Activated gamma-delta T cell (primary cell): ENCODE measurements at places on chromosomes 12 and 14.
A peak's percentile ranks its signal among the peaks of the same experiment; 100 is the strongest.

DNA sequence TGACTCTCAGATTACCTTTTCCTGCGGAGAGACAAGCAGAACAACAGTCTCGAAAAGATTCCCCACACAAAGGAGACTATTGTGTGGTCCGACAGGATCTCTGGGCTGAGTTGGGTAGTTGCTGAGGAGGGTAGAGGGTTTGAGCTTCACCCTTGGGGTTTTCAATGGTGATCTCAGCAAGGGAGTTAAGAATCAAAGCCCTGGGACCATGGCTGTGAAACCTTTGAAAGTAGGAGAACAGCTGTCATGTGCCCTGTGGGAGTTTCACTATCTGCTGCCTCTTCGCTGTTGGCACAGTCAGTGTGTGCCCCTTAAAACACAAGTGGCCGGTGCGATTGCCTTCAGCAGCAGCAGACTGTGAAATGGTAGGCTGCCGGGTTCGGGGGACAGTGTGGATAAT, 14.2 kb upstream of the PLEK2 start:
- no peak for DNase-seq

GRCh38 chr12:9464408-9464807, 143.3 kb downstream of the KLRB1 start:
- DNase-seq = no peak

- no peak for DNase-seq
These were observed 211.6 kb upstream of the SFSWAP start for GRCh38 chr12:131499160-131499863.

DNA sequence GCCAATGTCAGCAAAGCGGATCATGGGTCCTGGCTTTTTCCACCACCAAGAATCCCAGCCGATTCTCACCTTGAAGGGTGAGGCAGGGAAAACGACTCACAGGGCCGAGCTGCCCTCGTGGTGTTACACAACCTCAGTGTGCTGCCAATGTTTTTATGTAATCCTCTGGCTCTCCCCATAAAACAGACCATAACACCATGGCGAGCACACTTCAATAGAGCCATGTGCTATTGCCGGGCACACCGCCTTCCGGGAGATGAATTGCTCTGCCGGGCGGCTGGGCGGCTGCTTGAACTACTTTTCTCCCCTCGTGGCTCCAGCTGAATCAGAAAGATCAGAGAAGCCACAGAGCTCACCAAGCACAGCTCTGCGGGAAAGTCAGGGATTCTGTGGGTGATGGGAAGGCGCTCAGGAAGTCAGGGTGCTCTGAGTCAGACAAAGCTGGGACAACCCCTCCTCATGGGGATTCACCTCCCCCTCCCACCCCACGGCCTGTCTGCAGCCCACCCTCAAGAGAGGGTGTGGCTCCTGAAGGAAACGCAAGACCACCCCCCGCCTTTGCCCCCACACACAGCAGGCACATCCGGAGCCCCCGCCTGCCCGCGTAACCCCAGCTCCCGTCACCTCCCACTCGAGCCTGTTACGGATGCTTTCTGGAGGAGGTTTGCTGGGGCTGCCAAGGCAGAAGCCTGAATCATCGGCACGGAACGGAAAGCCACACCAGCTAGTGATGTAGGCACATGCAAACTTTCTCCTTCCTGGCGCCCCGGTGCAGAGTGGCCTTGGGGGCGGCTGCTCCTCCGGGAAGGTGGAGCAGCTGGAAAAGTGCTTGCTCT, 1.8 kb downstream of the GALNT9 start:
- DNase-seq = no peak

DNA sequence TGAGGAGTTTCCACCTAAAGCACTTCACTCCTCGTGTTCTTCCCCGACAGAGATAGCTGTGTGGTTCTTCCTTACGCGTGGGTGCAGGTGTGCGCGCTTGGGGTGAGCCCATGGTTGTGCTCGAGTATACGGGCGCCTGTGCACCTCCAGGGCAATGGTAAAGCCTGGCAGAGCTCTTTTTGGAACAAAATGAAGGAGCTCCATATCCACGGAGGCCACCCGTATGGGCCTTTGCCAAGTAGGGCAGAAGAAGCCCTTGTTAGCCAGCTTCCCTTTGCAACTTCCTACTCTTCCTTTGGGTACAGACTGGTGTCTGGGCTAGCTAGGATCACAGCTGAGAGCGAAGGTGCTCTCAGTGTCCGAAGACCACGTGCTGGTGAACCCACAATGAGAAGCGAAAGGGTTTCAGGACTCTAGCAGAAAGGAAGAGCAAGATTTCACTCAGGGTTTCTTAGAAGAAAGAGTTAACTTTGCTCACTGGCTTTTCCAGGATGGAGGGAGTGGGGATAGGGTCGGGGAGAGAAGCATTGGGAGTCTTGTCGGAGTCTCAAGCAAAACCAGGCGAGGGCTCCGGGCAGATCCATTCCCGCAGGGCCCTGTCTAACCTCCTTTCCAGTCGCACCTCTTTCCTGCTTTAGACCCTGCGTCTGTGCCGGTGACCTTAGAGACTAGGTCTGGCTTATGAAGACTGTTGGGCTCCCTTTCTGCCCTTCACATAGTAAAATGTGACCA, 960 bp upstream of the LRFN5 start:
- DNase-seq = no peak

DNA sequence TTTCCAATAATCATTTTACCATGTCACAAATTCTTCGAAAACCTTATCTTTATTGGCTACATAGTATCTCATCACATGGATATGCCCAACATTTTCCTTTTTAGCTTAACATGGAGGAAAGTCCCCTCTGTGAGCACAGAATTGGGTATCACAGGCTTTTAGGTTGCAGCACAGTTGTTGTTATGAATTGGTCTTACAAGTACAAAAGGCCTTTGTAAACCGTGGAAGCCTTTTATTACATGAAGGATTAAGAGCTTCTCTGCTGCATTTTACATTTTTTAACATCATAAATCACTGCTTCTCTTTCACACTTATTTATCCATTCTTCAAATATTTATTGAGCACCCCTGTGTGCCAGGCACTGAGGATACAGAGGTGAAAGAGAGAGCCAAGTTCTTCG, 26.2 kb downstream of the UBE3B start:
- DNase-seq = no peak

GRCh38 chr14:69518289-69519101, 34.0 kb downstream of the PLEKHD1 start:
- no peak for DNase-seq

DNA sequence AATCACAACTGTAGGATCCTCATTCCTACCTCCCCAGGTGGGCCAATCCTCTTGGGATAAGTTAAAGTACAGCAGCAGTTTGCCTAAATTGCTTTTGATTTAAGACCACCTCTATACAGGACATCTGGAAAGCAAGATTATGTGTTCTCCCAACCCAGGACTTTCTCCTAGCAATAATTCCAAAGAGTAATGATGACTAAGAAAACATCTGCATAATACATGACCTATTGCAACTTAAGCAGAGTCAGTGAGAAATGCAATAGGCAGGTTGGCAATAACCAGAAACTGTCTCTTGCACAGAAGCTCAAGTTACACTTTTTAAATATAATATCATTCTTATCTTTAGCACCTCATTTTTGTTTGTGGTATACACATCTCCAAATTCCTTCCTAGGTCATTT, 275.4 kb downstream of the TRHDE start:
- no peak for DNase-seq

GRCh38 chr12:1107669-1108068, 116.6 kb downstream of the ERC1 start:
- DNase-seq = no peak

DNA sequence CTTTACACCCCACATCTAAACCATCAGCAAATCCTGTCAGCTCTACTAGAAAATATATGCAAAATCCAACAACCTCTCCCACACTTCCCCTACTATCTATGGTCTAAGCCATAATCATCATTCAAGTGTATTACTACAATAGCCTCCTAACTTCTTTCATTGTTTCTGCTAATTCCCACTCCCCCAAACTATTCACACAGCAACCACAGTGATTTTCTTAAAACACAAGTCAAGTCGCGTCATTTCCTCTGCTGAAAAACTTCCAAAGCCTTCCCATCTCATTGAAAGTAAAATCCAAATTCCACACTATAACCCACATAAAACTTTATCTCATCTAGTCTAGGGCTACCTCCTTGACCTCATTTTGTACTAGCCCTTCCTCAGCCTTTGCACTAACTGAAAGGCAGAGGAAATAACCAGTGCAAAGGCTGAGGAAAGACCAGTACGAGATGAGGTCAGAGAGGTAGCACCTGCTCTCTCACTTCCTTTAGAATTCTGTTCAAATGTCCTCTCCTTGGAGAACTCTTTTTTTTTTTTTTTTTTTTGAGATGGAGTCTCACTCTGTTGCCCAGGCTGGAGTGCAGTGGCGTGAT, 65.5 kb upstream of the MDM1 start:
- DNase-seq = no peak

DNA sequence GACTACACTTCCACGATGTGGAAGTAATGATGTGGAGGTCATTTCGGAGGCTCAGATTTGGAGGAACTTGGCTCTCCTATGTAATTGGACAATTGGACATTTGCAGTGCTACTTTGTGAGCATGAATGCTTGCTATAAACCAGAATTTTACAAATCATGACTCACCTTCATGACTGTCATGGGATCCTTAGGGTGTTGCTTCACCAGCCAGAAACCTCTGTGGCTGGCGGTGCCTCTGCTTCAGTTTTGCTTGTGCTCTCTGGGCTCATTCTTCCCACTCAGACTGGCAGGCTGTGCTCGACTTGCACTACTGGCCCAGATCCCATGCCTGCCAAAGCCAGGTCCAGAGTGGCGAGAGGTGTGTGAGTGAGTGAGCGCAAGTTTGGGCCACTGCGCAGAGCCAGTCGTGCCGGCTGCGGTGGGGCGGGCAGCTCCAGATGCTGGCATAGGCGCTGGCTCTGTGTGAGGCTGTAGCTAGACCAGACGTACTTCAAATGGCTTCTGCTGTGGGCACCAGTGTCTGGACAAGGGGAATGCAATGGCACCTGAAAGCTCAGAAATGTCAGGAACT, 387.8 kb downstream of the AEBP2 start:
- DNase-seq = no peak

- DNase-seq = no peak
These were observed 119.6 kb upstream of the CPSF6 start for GRCh38 chr12:69119770-69120169.

- no peak for DNase-seq
These were observed 102.0 kb downstream of the EGLN3 start for GRCh38 chr14:33848706-33849454.

- DNase-seq = no peak
These were observed 17.3 kb downstream of the TOGARAM1 start for GRCh38 chr14:44979273-44979672.

DNA sequence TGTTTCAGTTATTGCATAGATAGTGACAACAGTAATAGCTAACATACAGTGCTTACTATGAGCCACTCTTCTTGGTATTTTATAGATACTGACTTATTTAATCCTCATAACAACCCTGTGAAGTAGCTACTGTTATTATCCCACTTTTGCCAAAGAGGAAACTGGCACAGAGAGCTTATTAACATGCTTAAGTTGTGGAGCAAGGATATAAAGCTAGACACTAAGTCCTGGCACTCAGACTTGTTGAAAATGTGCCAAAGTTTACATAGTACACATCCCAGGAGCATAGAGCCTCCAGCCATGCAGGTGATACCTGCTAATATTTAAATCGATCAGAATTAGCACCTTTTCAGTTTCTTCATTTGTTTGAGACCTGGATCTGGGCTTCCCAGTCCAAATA, 41.8 kb downstream of the VEZT start:
- DNase-seq = no peak

- no peak for DNase-seq
These were observed 133.6 kb upstream of the VRK1 start for GRCh38 chr14:96663491-96664067.

- DNase-seq = no peak
These were observed 184.3 kb downstream of the CCDC91 start for GRCh38 chr12:28374556-28374955.

- DNase-seq = no peak
These were observed 1178.0 kb downstream of the VRK1 start for GRCh38 chr14:97975216-97975615.

- no peak for DNase-seq
These were observed 9.6 kb upstream of the SNAPC1 start for GRCh38 chr14:61752626-61753025.

- DNase-seq = no peak
These were observed 460.4 kb upstream of the RGS6 start for GRCh38 chr14:71471634-71472355.

GRCh38 chr14:22606380-22606779, 8.3 kb downstream of the ABHD4 start:
- DNase-seq = no peak

- DNase-seq = no peak
These were observed 4.4 kb upstream of the C1RL start for GRCh38 chr12:7113389-7113871.

DNA sequence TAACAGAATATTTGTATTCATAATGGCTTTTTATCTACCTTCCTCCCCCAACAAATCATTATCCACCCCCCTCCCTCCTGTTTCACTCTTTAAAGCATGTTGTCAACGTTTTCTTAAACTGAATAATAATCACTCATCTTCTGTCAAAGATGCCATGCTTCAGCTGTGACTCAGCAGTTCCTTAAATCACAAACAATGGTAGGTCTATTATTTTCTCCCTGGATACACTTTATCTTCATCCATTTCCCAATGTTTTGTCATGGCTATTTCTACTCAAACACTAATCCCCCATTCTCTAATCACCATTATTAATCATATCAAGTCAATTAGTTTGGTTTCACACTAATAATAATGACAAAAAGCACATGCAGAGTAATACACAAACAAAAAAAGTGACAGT, 6.5 kb downstream of the CLEC12B start:
- no peak for DNase-seq

GRCh38 chr12:93742110-93742934, 65.1 kb downstream of the CRADD start:
- DNase-seq = peak; percentile 25

- DNase-seq = no peak
These were observed 1934.2 kb upstream of the SEL1L start for GRCh38 chr14:83467811-83468210.

DNA sequence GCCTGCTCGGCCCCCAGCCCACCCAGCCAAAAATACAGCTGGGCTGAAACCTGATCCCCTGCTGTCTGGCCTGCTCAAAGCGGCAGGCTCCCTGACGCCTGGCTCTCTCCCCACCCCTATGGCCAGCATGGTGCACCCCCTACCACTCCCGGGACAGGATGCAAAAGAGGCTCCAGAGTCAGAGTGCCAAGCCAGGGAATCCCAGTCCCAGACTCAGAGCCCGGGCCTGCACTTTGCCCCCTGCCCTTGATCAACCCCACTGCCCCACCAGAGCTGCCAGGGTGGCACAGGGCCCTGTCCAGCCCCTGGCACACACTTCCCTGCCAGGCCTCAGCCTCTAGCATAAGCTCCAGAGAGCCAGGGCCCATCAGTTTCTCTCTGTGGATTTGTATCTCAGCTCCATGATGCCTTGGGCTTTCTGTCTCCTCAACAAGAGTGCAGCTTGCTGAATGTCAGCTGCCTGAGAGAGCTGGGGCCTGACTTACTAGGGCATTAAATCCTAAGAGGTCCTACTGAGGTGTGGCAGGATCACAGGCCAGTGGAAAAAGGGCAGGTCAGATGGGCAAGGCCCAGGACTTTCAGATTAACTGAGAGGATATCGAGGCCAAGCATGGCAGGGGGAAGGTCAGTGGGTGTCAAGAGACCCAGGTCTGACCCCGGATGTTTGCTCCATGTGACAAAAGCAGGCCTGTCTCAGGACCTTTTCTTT, 13.9 kb downstream of the ACVRL1 start:
- no peak for DNase-seq

- DNase-seq = no peak
These were observed 72.1 kb downstream of the FOXN3 start for GRCh38 chr14:89344920-89345254.

- DNase-seq = no peak
These were observed 504.9 kb downstream of the VRK1 start for GRCh38 chr14:97301931-97302559.

GRCh38 chr12:6468283-6468575, 2.2 kb downstream of the VAMP1 start:
- DNase-seq = no peak
